ENCODE measurements at places on chromosomes 3 and 15.

- no peak for DNase-seq
These were observed 41.4 kb downstream of the ROBO2 start for GRCh38 chr3:77081240-77081661.

DNA sequence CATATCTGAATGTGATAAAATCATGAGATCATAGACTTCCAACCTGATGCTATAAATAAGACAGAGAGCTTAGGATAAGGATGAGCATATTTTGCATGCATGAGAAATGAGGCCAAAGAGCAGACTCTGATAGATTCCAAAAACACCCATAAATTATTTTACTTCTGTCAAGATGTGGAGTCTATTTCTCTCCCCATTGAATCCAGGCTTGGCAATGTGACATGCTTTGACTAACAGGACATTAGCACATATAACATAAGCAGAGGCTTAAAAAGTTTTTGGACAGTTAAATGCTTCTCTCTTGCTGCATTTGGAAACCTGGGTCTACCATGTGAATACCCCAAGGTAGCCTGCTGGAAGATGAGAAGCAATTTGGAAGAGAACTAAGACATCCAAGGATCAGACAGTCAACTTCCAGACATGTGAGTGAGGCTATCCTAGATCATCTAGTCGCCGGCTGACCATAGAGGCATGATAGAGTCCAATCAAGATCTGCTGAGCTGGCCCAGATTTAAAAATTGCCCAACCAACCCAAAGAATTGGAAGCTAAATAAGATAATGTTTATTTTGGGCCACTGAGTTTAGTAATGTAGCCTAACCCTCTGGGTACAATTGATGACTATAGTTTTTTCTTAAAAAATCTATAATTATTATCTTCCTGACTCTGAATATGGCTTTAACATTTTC lies 30.3 kb downstream of the MYLK start:
- no peak for DNase-seq

DNA sequence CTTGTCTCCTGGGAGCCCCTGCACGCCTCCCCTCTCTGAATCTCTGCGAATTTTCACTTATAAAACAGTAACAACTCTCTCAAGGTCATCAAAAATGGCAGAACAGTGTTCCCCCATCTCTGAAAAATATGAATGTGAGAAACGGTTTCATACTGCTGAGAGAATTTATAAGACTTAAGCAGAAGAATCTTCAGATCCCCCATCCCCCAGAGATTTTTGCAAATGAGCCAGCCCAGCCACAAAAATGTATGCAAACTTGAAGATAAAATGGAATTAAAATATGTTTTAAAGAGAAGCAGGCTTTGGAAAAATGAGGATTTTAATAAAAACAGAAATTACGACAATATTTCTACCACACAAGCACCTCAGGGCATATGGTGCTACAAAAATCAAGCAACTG lies 173.0 kb downstream of the STT3B start:
- no peak for DNase-seq

GRCh38 chr3:65202395-65202794 lies 514.6 kb upstream of the ADAMTS9 start:
- no peak for DNase-seq

DNA sequence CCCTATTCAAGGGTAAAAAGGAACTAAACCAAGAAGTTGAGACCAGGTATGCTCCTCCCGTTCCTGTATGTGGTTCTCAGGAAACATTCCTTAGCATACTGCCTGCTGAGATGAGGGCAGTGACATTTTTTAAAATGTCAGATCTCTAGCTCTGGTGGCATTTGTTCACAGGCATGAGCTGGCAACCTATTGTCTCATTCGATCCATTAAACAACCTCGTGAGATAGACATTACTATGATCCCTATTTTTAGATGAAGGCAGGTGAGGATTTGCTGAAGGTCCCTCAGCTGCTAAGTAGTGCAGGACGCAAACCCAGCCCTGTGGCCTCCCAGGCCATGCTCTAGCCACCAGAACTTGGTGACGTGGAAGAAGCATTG lies 74.9 kb downstream of the SIDT1 start:
- no peak for DNase-seq

DNA sequence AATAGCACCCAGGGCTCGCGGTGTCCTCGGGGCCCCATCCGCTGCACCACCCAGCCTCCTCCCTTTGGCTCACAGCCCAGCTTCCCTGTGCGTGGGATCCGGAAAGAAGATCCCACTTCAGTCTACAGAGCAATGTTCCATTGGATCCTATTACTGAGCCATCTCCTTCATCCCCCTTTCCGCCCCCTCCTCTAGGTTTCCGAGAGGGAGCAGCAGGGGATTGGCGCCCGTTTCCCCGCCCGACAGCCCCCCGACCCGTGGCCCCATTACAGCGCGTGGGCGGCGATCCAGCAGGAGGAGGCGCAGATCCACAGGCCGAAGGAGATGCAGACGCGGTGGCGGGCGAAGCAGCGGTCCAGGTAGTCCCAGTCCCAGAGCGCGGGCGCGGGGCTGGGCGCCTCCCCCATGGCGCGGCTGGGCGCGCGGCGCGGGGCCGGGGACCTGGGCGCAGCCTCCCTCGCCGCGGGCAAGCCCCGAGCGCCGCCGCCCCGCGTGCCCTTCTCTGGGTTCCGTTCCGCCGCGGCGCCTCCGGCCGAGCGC lies 340 bp downstream of the TMEM44 start:
- DNase-seq = no peak

All from naive B cell (primary cell).